ENCODE measurements at places on chromosomes 12 and 14.
A peak's percentile ranks its signal among the peaks of the same experiment; 100 is the strongest.

DNA sequence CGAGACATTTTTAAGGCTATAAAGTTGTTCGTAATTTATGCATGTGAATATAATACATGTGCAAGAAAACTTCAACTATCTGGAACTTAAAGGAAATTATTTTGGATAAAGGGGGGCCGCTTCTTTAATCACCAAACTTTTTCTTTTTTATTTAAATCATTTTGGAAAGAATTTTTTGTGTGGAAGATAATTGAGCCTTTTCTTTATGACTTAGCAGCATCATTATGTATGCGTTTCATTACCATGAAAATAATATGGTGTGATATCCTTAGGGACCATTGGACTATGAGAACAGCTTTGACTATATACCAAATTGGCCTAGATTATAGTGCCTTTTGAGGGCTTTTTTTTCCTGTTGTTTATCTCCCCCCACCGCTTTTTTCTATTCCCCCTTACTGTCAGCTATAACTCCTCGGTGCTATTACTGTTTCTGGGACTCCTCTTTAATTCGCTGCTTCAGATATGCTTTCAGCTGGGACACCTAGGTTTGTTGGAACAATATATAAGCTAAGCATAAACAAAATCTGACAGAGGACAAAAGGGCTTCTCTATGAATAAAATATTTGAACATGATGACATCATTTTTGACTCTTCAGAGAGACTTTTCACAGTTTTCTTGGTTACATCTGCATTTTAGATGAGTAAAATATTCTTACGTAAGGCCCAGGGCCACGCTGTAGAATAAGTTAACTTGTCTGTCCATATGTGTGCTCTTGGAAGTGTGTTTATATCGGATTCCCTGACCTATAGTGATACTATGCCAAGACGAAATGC is 392.7 kb downstream of the NPAS3 start:
- no peak for DNase-seq

GRCh38 chr14:51554339-51554920 is 97.3 kb upstream of the FRMD6 start:
- DNase-seq: no peak

- DNase-seq: no peak
Observed at GRCh38 chr12:52419656-52420055, 13.5 kb upstream of the KRT82 start.

DNA sequence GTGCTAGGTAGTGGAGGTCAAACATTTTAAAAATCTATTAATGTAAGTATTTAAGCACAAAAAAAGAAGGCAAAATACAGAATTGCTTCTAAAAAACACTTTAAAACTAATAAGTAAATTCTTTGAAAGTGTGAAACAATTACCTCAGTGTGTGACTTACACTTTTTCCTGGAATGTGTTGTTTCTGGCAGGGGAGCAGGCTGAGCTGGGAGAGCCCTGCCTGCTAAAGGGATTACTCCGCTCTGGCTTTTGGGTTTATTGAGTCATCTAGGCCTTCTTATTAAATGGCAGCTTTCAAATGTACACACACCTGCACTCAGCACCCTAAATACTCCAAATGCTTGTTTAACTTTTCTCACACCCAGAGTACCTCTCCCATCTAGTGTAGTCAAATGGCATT is 279.8 kb downstream of the AKAP6 start:
- DNase-seq: no peak

GRCh38 chr12:124087266-124088051 is 114.4 kb downstream of the ZNF664 start:
- no peak for DNase-seq

- DNase-seq: no peak
Observed at GRCh38 chr12:4006743-4007142, 133.5 kb upstream of the PARP11 start.

- peak; percentile 41 for DNase-seq
Observed at GRCh38 chr12:76020731-76021672, 10.6 kb downstream of the PHLDA1 start.
